ENCODE measurements at places on chromosomes 2 and 18.

DNA sequence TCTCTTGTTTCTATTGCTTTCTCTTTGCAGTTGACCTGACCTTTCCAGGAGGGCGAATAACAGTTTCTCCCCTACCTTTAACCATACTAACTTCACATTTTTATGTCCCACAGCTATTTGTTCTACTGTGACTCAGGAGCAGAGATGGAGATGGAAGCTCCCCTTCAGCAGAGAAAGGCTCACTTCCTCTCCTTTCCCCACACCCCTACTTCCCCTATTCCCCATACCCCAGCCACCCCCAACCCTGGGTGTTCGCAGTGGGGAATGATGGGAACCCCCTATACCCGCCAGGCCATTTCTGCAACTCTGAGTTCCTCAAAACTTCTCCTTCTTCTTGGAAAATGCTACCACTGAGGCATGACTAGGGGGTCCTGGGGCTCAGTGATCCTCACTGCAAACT is 285.4 kb upstream of the MGAT5 start:
- DNase-seq: no peak

DNA sequence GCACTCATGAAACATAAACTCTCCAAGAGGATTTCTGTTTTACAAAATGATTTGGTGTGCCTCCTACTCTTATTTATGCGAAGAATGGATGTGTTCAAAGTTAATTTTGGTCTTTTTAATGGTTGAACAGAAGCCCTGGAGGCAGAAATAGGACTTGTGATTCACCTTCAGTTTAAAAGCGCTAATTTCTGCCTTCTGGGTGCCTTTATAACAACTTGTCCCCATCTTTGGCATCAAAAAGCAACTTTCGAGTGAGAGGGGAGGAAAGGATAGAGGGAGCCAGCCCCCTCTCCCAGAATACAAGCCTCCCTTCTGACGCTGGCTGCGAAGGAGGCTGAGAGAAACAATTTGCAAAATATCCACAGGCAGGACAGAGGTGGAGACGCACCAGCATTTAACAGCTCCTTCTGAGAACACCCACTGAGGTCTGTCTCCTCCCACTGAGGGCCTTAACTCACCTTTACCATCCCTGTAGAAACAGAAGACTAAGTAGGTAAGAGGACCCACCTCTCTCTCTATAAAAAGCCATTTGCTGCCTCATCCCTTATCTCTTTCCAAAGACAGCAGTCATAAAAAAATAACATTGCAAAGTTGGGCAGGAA is 24.3 kb upstream of the BCL11A start:
- DNase-seq: no peak

GRCh38 chr2:20146401-20146800 is 78.5 kb downstream of the SDC1 start:
- no peak for DNase-seq

DNA sequence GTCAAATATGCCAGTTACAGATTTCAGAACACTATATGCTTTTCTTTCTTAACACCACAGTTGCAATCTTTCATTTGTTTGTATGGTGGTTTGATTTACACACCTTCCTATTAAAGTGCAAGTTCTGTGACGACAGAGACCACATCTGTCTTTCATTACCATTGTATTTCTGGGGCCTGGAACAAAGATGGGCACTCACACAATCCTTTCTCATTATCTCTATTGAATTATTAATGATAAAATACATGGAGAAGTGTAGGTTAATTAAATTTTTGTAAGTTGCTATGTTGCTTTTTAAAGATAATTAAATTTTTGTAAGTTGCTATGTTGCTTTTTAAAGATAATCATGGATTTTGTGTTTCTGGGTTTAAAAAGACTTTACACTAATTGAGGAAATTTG is 79.9 kb downstream of the KCTD18 start:
- no peak for DNase-seq

DNA sequence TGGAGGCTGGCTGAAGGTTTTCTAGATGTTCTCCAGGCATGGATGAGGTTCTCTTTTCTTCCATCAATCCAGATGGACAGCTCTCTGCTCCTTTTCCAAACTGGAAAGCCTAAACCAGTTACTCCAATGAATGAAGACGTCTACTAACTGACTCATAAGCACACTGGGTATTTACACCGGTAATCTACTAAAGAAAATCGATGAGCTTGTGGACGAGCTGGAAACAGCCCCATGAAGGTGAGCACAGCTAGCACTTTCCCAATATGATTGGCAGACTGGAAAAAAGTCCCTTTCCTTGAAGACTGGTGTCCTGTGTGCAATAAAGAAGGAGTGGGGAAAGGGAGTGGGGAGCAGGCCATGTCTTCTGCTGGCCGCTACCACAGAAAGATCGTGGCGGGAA is 84.0 kb downstream of the ACTR2 start:
- DNase-seq: no peak

DNA sequence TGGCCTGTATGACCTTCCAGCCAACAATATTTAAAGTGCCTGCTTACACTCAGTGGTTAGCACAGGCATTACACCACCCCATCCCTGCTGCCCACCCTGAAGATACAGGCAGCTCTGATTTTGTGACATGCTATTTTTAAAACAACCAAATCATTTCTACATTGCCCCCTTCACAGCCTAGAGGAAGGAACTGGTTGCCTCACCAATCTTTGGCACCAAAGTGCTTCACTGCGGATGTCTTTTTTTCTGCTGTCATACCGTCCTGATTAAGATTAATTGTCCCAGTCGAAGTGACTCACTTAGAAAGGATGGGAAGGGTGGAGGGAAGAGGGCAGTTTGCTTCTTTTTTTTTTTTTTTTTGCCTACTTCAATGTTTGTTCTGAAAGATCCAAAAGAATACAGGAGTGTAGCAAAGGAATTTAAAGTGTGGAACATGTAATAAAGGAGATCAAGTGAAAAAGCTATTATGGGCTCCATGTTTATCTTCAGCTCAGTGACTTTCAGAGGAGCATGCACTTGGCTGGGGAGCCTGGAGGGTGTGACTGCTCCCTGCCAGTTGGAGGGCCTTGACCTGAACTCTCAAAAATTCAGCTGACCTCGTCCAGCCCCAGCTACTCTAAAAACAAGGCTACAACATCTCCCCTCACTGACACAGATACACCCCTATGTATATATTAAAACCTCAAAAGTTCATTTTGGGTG is 501.1 kb upstream of the TNP1 start:
- DNase-seq: no peak

DNA sequence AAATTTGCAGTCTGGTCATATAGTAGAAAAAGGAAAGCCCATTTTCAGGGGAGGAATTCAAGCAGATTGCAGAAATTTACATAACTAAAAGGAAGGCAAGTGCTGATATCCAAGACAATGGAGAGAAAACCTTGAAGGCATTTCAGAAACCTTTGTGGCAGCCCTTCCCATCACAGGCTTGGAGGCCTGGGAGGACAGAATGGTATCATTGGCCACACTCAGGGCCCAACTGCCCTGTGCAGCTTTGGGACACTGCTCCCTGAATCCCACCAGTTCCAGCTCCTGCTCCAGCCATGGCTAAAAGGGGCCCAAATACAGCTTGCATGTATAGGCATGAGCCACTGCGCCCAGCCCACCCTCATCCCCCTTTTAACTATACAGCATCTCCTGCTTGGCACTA is 81.1 kb upstream of the NYAP2 start:
- no peak for DNase-seq

GRCh38 chr2:46009772-46010171 is 287.4 kb upstream of the EPAS1 start:
- DNase-seq: no peak

GRCh38 chr2:120710256-120710655 is 25.4 kb upstream of the GLI2 start:
- no peak for DNase-seq

Data from activated naive CD8-positive, alpha-beta T cell treated with anti-CD3 and anti-CD28 coated beads, Interleukin-2, amount 50 U/mL, for 16 hours (primary cell).